ENCODE measurements at places on chromosomes 4 and X.

DNA sequence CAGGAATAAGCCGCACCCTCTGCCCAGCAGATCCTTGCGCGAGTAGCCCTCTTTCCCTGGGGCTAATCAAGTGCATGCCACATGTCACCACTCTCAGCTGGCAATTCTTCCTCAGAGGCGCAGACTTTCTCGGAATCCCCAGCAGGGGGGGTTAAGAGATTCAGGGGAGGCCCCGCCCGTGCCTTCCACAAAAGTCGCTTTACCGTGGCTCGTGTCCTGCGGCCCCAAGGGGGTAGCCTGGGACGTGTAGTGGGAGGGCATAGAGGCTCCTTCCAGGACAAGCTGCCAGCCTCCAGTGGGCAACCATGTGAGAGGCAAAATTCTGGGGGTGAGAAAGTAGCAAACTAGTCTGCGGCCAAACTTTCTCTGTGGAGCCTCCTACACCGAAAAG lies 652 bp downstream of the SRPX start:
- DNase-seq = peak; percentile 48

- DNase-seq = no peak
Observed at GRCh38 chrX:148507418-148507817, 7.0 kb downstream of the AFF2 start.

DNA sequence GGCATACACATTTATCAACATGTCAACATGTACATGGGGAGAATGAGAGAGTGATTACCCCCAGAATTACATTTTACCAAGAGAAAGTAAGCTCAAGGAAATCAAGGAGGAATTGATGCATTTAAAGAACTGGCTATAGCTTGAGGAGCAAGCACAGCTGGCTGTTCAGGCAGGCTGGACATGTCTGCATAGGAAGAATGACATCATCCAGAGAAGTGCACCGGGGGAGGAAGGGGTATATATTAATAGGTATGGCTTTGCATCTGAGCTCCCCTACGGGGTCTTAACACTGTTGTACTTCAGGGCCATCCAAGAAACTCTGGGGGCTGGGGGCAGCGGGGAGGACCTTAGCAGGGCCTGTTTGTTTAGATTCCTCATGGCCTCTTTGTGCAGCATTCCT lies 222.4 kb upstream of the VCX start:
- no peak for DNase-seq

DNA sequence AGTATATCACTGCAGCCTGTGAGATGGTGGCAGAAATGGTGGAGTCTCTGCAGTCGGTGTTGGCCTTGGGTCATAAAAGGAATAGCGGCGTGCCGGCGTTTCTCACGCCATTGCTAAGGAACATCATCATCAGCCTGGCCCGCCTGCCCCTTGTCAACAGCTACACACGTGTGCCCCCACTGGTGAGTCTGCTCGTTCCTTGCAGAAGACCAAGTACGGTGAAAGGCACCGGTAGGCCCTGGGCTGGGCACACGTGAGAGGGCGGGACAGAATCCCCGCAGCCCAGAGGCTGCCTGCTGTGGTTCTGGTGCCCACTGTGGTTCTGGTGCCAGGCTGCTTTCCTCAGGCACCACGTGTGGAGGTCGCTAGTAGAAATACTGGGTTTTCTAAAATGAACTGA lies 31.2 kb upstream of the MSANTD1 start:
- DNase-seq = peak; percentile 21

- no peak for DNase-seq
Observed at GRCh38 chr4:165612936-165613335, 234.1 kb downstream of the CPE start.

DNA sequence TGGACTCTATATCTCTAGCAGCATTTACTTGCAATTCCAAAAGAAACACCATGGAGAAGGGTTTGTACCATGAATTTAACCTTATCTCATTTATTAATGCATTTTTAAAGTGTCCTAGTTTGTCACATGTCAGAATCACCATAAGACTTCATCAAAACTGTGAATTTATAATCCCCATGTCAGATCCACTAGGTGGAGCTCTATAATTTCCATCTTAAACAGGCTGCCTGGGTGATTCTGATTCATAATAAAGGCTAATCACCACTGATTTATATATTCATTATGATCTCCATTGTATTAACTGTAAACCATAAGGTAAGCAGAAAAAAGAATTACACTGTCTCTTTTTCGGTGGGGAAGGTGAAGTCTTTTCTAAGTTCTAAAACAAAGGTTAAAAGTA lies 4.0 kb downstream of the TCEAL2 start:
- DNase-seq = no peak

- no peak for DNase-seq
Observed at GRCh38 chr4:102642631-102643298, 118.0 kb downstream of the MANBA start.
